ENCODE measurements at places on chromosomes 11 and 22.

DNA sequence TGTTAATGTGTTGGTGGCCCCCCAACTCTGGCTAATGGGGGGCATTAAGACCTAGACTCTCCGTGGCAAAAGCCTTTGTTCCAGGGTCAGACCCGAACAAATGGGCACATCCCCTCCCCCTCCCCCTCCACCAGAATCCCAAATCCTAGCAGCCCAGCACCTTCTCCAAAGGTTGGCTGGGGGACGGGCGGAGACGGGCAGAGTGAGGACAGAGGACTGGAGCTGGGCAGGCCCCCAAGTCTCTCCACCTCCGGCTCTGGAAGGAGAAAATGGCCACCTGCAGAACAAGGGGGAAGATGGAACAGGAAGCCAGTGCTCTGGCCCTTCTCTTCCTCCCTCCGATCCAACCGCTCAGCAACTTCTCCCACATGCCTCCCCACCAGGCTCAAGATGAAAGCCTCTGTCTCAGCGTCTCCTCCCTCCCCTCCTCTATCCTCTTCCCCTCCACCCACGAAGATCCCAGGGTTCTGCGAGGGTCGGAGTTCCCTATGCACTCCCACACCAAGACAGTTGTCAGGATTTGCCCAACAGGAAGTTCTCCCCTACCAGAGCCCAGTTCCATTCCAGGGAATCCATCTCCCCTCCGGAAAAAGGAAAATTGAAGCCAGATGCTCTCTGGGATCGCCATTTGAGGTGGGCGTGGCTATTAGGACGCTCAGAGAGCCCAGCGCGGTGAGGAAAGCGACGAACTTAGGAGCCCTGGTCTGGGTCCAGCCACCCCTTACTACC lies 20.1 kb downstream of the ADA2 start:
- DNase-seq, result no peak

DNA sequence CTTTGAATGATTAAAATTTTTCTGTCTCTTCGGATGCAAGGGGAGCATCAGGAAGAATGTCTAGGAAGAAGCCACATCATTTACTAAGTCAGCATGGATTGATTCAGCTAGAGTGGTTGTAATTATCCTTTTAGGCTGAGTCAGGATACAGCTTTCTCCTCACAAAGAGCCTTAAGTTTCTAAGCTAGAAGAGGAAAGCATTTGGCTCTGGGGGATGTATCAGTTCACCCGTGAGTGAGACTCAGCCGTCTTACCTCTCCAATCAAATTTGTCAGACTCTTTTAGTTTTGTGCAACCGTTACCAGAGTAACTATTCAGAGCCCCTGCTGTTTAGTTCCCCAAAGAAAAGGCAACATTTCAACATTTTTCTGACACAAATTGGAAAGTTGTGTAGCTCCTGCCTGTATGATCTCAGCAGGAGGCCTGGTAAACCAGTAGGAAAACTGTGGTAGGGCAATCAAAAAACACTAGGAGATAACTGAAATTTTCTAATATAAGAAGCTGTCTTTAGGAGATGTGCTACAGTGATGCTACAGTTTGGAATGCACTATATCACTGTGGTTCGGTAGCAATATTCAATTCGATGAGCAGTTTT lies 432.4 kb upstream of the LUZP2 start:
- DNase-seq, result no peak

- no peak for DNase-seq
Measured at GRCh38 chr11:70212227-70212811, 9.2 kb downstream of the FADD start.

GRCh38 chr11:78748918-78749690 lies 174.4 kb upstream of the NARS2 start:
- no peak for DNase-seq

- DNase-seq, result peak; percentile 72
Measured at GRCh38 chr11:123231256-123231655, 36.2 kb upstream of the CLMP start.

GRCh38 chr11:65873318-65874156 lies 937 bp upstream of the EFEMP2 start:
- DNase-seq, result peak; percentile 94

DNA sequence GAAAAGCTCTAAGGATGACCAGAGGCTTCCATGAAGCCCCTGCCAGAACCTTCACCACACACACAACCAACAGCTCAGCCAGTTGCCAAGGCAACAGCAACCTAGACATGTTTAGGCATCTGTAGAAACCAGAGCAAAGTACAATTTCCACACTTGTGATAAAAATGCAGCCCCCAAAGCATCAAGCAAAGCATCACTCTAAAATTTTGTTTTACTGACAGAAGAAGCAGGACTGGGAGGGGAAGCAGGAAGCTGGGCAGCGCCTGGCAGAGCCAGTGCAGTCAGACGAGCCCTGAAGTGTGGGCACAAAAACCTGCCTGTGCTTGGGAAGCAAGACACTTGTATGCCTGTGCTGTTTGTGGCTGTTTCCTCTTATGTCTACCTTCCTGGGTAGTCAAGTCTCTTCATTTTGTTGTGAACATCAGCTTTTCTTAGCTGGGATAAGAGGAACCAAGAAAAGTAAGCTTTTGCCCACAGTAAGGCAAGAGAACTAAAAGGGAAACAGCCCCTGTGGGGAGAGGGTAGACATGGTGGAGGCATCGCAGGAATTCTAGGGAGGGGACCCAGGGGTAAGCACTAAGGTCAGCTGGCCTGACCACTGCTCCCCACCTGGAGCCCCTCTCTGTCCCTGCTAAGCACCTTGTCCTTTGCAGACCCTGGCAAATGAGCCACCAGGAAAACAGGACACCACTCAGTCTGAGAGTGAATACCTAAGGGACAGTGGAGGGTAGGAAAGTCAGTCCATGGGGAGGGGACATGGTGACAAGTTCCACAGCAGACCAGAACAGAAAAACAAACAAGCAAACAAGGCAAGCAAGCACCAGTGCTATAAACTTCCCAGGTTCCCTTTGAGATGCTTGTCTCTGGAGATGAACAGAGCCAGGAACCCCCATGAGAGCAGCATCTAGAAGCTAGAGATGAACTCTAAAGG lies 13.4 kb downstream of the PACSIN2 start:
- no peak for DNase-seq

Data from ELR (cell line).